Stimulated activated effector memory CD8-positive, alpha-beta T cell treated with anti-CD3 and anti-CD28 coated beads, Interleukin-12 subunit alpha, Interleukin-12 subunit beta, amount 100 ng/mL, for 72 hours (primary cell): ENCODE measurements at places on chromosomes 2 and 18.

DNA sequence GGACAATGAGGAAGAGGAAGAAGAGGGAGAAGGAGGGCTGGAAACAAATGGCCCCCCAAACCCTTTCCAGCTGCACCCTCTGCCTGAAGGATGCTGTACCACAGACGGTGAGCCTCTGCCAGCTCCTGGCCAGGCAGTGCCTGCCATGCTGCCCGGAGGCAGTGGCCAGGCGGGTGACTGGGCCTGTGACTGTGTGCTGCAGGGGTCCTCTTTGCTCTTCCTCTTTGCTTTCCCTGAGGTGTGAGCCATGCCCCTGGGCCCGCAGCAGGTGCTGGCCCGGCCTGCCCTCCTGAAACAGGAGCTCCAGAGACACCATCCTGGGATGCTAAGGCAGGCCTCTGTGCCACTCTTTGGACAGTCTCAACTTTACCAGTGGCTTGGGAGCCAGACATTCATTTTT is 28.6 kb downstream of the GREB1 start:
- DNase-seq, result no peak

DNA sequence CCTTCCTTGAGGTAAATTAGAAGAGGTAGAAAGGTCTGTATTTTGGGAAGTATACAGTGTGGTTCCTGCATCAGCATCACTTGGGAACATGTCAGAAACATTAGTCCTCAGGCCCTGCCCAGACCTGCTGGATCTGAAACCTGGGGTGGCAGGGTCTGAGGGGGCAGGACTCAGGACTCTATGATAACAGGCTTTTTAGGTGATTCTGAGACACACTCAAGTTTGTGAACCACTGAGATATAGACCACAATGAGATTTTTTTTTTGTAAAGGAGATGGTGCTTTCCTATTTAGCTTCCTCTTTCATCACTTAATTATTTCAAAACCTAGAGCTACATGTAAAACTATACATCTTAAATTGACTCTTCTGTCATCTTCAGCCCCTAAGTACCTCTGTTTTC is 262.7 kb upstream of the SPOPL start:
- DNase-seq, result no peak

DNA sequence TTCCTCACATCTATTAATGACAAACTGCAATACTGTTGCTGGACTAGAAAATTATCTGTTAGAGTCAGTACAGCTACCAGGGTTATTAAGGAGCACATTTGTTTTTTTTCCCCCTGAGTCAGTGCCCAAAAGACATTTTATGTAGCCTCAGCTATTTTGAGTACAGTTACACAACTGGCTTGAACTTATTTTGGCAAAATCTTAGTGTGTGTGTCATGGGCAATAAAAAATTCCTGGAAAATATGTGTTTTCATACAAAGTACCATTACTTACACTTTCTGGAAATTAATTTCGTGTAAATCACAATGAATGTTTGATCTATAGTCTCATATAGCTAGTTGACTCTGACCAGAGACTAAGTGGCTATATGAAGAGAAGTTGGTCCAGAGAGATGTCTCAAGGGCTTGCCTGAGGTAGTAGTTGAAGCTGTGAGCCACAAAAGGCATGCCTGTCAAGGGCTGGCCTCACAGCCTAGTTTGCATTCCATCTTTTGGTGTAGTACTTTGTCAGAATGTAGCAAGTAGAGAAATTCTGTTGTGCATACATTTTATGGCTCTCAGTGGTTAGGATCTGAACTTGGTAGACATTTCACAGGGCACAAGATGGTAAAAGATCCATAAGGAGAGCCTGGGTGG is 283.4 kb downstream of the MTX2 start:
- DNase-seq, result no peak

- DNase-seq, result no peak
Observed at GRCh38 chr2:10561288-10562035, 113.3 kb upstream of the ODC1 start.

GRCh38 chr2:217150236-217150635 is 290.4 kb upstream of the TNP1 start:
- no peak for DNase-seq

GRCh38 chr2:169363560-169364150 is 1.3 kb upstream of the LRP2 start:
- DNase-seq, result peak; percentile 71

GRCh38 chr18:55838319-55838718 is 250.3 kb upstream of the TCF4 start:
- no peak for DNase-seq

DNA sequence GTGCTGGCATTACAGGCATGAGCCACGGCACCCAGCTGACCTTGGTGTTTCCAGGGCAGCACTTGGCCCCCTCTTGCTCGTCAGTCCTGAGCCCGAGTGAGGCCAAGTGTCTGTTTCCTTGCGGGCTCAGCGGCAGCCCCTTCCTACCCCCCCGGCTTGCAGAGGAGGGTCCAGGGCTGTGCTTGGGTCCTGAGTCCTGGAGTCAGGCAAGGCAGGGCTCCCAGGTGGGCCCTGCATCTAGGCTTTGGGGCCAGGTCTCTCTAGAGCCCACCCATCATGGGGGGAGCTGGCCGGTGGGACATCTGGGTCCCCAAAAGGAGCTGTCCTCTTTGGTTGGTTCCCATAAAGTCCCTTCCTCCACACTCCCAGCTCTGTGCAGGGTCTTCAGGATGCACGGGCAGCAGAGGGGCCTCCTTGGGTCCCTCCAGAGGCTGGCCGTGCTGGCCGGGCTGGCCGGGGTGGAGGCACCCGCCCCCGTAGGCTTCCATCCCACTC is 63.7 kb upstream of the HPCAL1 start:
- no peak for DNase-seq

- DNase-seq, result no peak
Observed at GRCh38 chr2:152682663-152683062, 34.6 kb downstream of the PRPF40A start.
